ENCODE measurements at places on chromosomes 1 and 21.
A peak's percentile ranks its signal among the peaks of the same experiment; 100 is the strongest.

DNA sequence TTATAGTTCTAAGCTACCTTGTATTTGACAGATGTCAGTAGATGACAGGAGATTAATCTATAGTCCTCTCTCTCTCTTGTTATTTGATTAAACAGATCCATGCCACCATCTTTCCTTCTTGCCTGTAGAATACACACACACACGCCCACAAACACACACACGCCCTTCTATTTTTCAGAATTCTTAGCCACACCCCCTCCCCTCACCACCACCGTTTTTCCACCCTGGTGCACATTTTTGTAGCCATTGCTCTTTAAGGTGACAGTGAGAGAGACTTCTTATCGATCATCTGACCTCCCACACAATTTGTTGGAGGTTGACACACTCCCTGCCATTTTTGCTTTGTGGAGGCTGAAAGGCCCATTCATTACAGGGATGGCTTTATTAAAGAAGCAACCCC lies 123.2 kb downstream of the NTNG1 start:
- no peak for DNase-seq

DNA sequence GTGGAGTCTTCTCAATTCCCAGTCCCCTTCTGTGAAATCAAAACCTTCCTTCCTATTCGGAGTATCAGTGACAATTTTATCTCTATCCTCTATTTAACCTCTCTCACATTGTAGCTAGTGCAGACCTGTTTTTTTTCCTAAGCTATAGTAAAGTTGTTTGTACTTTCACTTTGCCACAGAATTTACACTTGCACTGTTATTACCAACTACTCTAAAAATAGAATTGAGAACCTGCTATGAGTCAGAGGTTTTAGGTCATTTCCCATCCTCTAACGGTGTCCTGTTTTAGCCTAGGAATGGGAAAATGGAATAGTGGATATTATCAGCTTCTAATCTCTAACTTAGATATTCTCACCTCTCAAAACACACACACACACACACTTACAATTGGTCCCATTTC lies 862.7 kb downstream of the NCAM2 start:
- DNase-seq: no peak

DNA sequence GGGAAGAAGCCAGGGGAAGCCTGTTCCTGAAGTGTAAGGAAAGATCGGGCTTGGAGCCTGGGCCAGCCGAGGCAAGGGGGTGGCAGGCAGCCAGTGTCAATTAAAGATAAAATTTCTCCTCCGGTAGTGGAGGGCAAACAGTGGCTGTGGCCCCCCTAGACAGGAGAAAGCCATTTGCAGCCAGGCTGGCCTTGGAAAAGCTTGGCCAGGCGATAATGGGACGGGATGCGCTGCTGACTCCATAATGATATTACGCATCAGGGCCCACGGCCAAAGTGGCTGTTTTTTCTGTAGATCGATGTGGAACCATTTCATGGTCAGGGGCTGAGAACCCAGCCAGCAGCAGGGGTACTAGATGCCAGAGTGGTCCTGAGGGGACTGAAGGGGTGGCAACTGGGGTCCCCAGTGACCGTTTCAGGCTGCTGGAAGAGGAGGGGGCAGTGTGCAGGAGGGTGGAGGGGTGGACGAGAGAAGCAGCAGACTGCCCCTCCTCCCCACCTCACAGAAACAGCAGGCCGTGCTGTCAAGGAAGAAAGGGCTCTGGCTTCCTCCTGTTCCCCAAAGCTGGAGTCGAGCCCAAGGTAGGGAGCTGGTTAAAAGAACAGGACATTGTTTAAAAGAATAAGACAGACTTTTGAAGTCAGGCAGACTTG lies 25.2 kb downstream of the KCNC4 start:
- DNase-seq: no peak

DNA sequence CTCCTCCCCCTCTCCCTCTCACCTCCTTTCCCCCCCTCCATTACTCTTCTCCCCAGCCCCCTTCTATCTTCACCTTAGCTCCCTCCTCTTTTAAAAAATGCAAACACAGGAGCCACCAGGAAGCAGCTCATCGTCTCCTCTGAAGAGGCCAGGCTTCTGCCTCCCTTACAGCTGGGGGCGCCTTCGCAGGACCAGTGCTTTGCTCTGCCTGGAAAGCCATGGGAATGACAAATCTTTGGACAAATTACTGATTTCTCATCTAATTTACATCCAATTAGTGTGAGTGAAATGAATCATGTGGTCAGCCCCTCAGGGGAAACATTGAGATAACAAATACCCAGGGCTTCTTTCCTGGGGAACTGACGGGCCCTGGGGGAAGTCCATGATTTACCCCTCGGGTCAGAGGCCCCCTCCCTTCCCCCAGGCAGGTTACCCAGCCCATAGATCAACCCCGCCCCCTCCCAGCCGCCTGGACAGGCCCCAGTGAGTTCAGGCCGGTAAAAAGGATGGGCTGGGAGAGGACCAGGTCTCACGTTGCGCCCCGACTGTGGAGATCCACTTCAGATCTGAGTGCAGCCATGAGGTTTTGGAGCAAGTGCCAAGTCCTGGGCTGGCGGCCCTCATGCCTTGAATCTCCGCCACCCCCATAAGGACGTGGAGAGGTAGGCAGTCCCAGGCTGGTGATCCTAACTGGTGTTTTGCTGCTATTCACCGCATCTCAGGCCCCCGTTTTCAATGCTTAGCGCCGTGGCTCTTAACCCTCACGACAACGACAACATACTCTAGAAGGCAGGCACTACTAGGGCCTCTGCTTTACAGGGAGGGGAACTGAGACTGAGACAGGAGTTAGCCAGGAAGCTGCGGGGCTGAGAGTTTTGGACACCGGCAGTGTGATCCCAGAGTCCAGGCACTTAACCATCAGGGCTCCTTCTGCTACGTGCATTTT lies 300.8 kb downstream of the RRAGC start:
- DNase-seq: no peak

DNA sequence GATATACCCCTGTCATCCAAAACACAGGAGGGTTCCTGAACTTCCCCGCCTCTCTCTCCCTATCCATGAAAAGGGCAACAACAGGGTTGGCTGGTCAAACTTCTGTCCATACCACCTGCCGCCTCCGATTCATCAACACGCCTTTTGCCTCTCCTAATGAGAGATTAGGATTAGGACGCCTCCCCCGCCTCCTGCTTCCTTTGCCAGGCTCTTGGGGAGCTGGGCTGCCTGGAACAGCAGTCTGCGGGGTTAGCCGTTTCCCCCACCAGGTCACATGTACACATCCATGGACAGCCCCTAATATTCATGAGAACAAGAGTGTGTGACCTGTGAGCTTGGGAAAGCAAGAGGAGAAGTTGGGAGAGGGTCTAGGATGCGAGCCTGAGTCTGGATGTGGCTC lies 2.3 kb upstream of the OPTC start:
- no peak for DNase-seq

DNA sequence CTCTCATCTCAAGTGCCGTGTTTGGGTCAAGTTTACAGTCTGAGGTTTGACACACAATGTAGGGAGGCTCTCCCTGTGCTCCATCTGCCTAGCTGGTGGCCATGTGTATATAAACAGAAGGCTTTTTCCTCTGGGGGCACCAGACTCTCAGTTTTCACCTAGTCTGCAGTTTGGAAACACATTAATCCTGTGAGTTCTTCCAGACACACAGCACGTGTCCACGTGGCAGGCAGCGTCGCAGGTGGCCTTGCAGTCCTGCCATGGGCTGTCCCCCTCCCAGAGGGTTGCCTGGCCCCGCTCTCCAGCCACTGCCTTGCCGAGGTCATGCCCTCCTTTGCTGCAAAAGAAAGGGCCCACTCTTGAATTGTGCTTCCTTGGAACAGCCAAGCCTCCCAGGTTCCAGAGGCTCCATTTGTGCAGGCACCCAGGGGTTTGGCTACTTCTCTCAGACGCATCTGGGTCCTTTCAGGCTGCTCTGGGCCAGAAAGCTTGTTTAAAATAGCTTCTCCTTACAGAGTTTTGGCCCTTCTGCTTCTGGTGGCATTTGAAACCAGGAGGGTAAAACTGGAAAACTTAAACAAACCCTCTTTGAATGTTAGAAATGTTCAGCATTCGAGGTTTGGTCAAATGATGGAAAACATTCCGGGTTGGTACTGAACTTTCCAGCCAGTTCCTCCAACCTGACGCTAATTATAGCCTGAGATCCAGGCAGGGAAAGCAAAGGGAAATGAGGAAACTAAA lies 4.4 kb upstream of the RUNX1 start:
- no peak for DNase-seq

DNA sequence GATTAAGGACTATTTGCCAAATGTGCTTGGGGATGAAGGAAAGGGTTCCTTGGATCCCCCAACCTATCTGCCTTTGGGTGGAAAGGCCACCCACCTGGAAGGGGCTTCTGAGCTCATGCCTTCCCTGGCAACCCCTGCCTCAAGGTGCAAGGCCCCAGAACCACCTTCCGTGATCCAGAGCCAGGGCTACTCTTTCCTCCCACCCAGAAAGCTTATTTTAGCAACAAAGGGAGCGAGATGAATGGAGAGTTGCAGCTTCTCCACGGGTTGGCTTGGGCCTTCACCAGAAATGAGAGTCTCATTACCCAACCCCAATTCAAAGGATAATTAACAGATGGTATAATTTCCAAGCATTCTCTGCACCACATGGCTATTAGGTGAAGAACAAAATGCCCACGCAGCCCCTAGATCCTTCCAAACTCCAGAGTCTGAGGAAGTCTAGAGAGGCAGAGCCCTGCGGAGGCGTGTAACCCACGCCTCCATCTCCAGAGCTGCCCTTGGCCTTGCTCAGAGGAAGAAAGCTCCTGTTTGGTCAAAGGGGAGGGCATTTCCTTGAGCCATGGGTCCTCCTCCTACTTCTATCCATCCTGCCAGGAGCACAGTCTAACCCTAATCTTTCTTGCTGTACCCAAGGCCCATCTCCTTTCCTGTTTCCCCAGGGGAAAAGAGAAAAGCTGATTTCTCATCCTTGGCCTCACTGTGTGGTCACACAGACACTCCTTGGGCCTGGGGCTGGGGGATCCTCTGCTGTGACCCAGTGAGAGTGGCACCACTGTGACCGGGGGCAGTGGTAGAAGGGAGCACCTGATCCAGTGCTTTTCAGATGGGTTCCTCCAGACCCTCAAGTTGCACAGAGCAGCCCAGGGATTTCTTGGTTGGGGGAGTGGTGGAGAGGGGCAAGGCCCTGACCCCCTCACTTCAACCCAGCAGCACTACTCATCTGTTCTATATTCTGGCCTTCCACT lies 1.7 kb upstream of the CELSR2 start:
- DNase-seq: no peak

DNA sequence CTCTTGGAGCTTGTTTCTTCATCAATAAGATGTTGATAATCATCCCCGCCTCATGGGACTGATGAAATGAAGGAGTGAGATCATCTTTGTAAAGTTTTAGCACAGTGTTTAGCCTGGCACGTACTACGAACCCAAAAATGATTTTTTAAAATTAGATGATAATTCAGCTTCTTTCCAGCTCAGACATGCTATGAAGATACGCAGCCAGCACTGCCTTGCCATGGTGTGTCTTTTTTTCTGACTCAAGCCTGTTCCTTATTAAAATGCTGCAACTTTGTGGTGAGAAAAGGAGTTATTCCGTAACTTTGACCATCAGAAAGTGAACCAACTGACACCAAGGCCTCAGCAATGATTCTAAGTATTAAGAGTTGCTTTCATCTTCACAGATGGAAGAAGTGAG lies 269.0 kb downstream of the LTN1 start:
- no peak for DNase-seq

- DNase-seq: peak; percentile 53
These were observed 1.3 kb downstream of the INAVA start for GRCh38 chr1:200895801-200896530.

GRCh38 chr1:30763651-30764248 lies 6.2 kb upstream of the LAPTM5 start:
- no peak for DNase-seq

DNA sequence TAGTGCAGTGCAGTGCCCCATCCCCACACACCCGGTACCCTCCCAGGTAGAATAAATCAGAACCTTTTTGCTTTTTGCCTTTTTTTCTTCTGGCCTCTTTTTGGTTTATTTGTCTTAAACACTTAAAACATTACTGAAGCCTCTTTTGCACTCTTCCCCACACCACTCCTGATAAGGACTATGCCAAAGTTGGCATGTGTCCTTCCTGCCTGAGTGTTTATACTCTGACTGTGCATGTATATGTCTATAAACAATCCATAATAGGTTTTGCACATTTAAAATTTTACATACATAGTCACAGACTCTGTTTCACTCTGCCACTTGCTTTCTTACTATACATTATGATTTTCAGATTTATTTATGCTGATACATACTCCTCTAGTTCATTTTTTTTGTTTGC lies 59.6 kb downstream of the BEND5 start:
- no peak for DNase-seq

DNA sequence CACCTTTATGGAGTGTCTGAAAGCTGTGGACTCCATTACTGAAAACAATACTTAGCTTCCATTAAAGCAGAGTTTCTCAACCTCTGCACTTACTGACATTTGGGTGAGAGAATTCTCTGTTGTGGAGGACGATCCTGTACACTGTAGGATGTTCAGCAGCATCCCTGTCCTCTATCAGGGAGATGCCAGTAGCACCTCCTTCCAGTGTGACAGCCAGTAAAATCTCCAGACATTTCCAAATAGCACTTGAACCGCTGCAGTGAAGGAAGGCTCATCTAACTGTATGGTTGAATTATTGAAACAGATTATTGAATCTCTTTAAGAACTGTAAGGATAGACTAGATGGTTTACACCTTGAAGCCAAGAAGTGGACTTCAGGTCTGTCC lies 3.1 kb downstream of the PRDM2 start:
- DNase-seq: no peak

- DNase-seq: no peak
These were observed 18.6 kb downstream of the ABCG1 start for GRCh38 chr21:42237577-42237976.

- DNase-seq: peak; percentile 89
These were observed 95.4 kb upstream of the ERRFI1 start for GRCh38 chr1:8121261-8122159.

- no peak for DNase-seq
These were observed 28.3 kb upstream of the TMPRSS2 start for GRCh38 chr21:41536076-41536826.

GRCh38 chr1:47569681-47570470 lies 132.0 kb downstream of the FOXD2 start:
- DNase-seq: peak; percentile 90

GRCh38 chr1:9825093-9826074 lies 1.6 kb upstream of the CLSTN1 start:
- DNase-seq: peak; percentile 98

- no peak for DNase-seq
These were observed 29.4 kb downstream of the FOXJ3 start for GRCh38 chr1:42305639-42306038.
